ENCODE measurements at places on chromosomes 7 and 10.

GRCh38 chr7:44131173-44132029 is 8.1 kb upstream of the POLD2 start:
- DNase-seq, result no peak

- DNase-seq, result no peak
These were observed 52.1 kb downstream of the ADD3 start for GRCh38 chr10:110059925-110060324.

DNA sequence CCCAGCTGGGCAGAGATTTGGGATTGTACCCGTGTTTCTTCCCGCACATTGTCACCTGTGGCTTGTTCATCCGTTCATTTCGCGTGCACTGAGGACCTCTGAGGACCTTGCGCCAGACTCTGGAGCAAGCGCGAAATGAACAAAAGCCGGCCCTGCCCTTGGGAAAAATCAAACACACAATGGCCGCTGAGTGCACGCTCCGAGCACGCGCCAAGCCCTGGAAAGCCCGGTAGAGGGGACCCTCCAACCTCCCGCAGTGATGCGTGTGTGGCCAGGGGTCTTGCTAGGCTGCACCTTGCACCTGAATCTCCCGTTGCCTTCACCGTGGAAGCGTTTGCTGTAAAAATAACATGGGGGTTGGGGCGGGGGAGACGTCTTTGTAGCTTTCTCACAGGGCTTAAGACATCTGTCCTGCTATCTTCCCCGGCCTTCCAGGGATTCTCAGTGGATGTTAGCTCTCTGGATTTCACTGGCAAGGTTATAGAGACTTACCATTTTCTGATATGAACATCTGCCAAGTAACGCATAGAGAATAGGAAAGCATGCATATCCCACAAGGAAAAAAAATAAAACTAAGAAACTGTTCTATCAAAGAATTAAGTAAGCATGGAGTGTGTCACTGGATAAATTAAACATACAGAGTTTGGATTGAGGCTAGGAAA is 37.3 kb downstream of the ZNF777 start:
- DNase-seq, result no peak

DNA sequence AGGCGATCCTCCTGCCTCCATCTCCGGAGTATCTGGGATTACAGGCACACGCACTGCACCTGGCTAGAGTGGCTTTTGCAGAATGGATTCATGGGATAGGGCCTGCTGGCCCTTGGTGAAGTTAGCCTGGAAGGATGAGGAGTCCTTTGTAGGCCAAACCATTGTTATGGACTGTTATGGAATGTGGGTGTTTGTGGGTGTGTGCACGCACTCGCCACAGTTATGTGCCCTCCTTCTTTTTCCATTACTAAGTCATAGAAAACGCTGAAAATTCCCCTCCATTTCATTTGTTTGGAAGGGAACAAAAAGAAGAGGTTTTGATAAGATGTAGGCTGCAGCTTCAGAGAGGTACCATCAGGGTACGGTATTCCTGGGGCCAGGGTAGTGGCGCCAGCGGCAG is 15.0 kb downstream of the ZNF862 start:
- no peak for DNase-seq

GRCh38 chr7:51019191-51019844 is 236.6 kb upstream of the GRB10 start:
- DNase-seq, result peak; percentile 53

- no peak for DNase-seq
These were observed 32.6 kb downstream of the NEUROD6 start for GRCh38 chr7:31307972-31308371.

DNA sequence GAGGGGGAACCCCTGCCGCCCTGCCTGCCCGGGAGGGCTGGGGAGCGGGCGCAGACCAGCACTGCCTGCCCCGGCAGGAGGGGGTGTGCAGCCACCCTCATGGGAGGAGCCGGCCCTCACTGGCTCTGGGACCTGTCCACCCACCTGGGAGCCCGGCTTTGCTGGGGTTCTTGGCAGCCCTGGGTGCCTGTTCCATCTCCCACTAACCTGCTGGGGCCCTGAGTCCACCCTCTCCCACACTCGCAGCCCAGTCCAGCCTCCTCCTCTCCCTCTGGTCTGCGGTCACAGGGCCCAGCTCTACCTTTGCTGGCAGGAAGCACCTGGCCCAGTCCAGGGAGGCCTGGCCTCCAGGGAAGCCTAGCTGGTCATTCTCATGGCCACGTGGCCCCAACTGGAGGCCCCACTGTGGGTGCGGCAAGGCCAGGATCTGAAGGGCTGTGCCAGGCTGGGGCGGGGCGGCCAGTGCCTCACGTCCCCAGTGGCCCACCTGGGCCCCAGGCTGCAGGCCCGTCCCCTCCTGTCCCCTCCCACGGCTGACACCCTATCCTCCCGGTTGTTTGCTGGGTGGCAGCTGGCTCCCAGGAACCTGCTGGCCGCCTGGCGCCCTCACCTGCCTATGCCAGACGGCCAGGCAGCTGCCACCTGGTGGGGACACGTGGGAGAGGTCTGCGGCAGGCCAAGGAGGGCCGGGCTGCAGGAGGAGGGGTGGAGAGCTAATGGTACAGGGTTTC is at the start of gene TMEM184A:
TMEM184A (minus strand) TSS at position 393 of the 731 bp plus-strand sequence. CDS start 721 bp downstream, outside the sequence.
- no peak for DNase-seq

- DNase-seq, result no peak
These were observed 38.7 kb downstream of the PLXNA4 start for GRCh38 chr7:132537456-132538145.

DNA sequence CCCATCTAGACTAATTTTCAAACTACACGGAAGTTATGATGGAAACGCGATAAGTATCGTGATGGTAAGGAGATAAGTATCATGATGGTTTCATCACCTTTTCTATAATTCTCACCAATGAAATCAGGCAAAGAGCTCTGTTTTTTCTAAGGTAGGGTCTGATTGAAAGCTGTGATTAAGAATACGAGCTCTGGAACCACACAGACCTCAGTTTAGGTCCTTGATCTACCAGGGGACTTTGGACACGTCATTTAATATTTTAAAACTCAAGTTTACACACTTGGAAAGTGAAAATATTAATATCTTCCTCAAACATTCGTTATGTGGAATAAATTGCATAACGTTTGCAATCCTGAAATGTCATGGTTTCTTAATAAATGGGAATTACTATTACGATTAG is 538.2 kb upstream of the CELF2 start:
- DNase-seq, result no peak

- no peak for DNase-seq
These were observed 253.5 kb upstream of the PRKCQ start for GRCh38 chr10:6833458-6834011.

DNA sequence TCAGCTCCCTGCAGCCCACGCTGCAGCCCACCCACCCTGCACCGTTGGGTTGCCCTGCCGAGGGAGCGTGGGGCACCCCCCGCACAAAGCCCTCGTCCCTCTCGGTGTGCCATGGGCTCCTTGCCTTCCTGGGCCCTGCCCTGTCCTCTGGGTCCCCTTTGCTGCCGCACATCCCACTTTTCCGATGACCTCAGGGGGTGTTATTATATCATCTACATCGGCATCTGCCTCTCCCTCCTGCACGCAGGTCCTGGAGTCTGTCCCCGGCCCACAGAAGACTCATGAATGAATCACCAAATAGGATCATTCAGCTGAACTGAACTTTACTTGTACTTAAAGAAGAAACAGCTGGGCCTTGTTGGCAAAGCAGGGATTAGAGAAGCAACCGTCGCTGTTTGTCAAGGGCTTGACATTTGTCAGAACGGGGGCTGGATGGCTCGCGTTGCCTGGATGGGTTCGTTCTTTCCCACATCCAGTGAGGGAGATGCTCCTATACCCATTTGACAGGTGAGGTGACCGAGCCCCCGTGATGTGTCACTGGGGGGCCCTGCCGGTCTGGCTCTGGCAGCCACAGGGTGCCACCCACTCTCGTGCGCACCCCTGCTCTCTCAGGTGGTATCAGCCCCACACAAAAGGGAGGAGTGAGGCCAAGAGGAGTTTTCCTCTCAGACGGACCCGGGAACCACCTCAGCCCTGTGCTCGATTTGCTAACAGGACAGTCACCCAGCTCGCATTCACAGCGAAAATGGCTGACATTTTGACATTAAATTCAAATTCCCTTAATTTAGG is 58.6 kb upstream of the EBF3 start:
- DNase-seq, result peak; percentile 79

GRCh38 chr7:83119494-83119893 is 43.2 kb downstream of the PCLO start:
- no peak for DNase-seq

- DNase-seq, result no peak
These were observed 1040.2 kb upstream of the SORCS1 start for GRCh38 chr10:108204528-108205305.

DNA sequence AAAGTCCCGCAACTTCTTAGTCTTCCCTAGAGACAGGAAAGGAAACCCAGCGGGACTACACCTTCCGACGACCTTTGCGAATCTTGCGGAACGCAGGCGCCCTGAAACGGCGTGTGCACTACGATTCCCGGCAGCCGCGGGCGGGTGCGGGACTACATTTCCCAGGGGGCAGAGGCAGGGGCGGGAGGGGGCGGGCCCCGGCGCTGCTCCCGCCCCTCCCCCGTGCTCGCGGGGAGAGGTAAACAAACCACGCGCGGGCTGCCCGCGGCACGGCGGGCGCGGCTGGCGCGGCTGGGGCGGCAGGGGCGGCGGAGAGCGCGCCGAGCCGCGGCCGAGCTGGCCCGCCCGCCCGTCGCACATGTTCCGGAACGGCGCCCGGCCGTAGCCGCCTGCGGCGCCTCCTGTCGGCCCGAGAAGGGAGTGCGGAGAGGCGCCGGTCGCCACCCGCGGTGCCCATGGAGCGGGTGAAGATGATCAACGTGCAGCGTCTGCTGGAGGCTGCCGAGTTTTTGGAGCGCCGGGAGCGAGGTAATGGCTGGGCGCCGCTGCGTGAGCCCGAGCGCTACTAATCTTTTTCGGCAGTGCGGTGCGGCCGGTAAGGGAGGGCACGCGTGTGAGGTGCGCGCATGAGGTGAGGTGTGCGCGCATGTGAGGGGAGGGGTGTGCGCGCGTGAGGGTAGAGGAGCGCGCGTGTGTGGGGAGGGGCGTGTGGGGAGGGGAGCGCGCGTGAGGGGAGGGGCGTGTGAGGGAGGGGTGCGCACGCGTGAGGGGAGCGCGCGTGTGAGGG is 18.5 kb downstream of the MXI1 start:
- peak; percentile 71 for DNase-seq

DNA sequence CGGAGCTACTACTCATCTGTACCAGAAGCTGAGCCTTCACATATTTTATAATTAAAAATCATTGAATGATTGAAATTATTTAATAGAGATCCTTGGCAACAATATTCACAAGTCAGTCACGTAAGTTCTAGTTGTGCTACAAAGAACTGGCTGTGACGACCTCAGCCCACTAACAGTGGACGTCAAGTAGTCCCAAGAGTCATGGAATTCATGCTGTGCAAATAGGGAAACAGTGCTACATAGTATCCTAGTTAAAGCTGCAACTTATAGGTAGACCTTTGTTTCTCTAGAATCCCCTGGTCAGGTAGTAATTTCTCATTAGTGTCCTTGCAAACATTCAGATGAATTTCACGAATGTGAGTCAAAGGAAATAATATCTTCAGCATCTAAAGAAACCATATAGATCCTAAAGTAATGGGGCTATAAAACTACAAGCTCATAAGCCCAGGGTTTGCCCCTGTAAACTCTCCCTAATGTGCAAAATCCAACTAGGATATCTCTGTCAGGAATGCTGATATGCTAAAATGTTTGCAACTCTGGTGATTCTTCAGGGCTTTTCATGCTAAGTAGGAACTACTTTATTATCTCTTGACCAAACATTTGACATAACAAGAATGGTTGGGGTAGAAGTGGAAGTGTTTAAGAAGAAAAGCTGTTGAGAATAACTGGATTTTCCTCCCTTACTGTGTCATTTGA is 31.2 kb downstream of the CFAP69 start:
- DNase-seq, result no peak

- DNase-seq, result peak; percentile 32
These were observed 65.3 kb downstream of the OR13A1 start for GRCh38 chr10:45249978-45250693.

DNA sequence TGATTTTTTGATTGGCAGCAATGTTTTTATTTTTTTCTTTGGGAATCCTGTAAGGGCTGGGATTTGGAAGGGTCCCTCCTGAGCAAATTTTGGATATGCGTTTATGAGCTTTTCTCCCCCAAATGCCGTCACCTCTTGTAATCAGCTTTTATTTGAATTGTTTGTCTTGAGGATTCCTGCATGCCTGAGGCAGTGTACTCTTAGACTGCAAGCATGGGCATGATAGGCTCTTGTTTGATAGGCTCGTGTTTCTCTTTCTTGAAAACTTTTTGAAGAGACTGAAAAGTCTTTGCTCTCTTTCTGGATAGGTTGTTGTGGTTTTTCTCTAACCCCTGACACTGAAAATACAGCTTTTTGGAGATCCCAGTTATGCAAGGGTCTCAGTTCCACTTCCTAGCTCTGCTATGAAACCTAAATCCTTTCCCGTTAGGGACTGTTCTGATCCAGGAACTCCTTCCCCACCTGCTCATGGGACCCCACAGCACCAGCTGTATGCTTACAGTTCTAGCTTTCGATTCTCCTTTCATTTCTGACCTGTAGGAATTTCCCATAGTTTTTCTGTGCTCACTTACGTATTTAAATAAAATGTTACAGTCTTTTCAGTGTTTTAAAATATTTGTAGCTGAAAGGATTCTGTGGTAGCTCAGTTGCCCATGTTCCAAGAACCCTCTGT is 17.2 kb downstream of the TSPAN13 start:
- no peak for DNase-seq

- no peak for DNase-seq
These were observed 121.8 kb downstream of the CUX1 start for GRCh38 chr7:101939136-101939695.

GRCh38 chr7:137667633-137668387 is 179.0 kb downstream of the DGKI start:
- peak; percentile 69 for DNase-seq

DNA sequence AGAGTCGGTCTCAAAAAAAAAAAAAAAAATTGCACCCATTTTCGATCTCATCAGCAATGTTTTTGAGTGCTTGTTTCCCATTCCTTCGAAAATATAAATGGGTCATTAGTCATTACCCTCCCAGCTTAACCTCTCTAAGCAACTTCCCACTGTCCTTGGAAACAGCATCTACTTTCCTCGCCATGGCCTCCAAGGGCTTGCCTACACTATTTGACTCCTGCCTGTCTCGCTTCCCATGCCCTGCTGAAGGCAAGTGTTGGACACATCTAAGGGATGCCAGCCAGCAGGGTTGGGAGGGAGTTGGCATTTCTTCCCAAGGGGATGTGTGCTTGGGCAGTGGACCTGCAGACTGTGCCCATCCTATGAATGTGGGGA is 12.7 kb upstream of the RHBDD2 start:
- DNase-seq, result no peak

- no peak for DNase-seq
These were observed 371.7 kb upstream of the IGFBP3 start for GRCh38 chr7:46292741-46293140.

DNA sequence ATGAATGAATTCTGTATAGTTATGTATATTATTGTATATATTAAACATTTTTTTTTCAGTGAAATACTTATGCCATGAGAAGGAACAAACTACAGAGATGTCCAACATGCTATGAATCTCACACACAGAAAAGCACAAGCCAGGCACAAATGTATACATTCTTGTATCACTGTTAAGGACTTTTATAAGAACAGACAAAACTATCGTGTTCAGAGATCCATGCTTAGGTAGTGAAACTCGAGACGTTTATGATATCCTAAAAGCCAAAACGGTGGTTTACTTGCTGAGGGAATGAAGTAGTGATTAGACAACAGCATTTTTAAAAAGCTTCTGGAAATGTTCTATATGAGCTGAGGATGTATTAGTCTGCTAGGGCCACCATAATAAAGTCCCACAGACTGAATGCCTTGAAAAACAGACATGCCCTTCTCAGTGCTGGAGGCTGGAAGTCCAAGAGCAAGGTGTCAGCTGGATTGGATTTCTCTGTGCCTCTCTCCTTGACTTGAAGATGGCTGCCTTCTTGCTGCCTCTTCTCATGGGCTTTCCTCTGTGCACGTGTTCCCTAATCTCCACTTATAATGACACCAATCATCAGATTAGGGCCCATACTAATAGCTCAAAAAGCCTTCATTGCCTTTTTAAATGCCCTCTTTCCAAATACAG is 4.3 kb downstream of the MKI67 start:
- no peak for DNase-seq
